ENCODE measurements at places on chromosomes 1 and 21.

GRCh38 chr1:29033829-29034466, 89.8 kb downstream of the TMEM200B start:
- peak; percentile 79 for DNase-seq

GRCh38 chr1:209747580-209748262, 8.1 kb upstream of the TRAF3IP3 start:
- DNase-seq = peak; percentile 70

DNA sequence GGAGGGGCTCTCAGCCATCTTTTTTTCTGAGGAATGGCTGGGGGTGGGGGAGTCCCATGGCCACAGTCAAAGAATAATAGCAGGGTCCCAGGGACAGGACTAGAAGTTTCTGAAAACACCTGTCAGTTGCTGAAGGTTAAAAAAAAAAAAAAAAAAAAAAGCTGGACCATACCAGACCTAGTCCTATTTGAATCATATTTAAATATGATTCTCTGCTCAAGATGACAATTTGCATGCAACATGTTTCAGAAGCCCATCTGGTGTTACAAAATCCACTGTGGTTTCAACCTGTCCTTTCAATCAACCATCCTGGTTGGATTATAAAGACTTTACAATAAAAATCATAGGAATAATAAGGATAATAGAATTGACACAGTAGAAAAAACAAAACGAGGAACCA, 153.7 kb downstream of the TENT5C start:
- no peak for DNase-seq

GRCh38 chr1:104294259-104294658, 544.6 kb downstream of the AMY1C start:
- no peak for DNase-seq

DNA sequence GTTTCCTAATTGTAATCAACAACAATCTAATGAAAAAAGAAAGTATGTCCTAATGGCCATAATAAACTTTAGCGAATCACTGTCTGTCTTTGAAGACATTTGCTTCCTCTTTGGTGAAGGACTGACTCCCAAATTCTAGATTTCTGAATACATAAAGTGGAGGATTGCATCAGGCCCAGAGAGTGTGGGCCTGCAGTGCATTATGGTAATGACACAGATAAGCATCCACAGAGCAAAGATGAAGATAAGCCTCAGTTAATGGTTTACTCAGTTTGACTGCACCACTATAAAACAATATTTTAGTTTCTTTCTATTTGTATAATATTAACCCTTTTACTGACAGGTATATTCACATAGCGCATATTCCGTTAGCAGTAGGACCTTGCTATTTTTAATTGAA, 365.5 kb downstream of the KCTD3 start:
- DNase-seq = no peak

GRCh38 chr1:42279055-42279454, 56.0 kb downstream of the FOXJ3 start:
- DNase-seq = peak; percentile 33

DNA sequence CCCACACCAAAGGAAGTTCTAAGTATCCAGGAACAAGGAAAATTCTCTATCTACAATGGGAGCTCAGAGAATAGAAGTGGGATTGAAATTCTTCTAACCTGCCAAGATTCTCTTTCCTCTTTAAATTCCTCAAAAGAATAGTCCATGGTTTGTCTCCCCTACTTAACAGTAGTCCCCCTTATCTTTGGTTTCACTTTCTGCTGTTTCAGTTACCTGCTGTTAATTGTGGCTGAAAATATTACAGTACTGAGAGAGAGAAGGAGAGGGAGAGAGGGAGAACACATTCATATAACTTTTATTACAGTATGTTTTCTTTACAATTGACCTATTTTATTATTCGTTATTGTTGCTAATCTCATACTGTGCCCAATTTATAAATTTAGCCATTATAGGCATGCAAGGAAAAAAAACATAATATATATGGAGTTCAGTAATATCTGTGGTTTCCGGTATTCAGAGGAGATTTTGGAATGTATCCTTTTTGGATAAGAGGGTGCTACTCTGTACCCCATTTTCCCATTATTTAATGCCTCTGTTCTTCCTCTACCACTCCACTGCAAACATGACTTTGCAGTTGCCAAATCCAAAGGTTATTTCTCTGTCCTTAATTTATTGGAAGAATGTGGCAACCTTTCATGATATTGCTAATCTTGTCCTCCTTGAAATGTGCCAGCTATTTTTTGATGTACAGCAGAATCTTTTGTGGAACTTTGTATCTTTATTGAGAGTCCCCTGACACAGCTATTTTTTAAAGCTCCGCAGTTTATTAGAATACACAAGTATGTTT, 68.0 kb downstream of the USP25 start:
- no peak for DNase-seq

DNA sequence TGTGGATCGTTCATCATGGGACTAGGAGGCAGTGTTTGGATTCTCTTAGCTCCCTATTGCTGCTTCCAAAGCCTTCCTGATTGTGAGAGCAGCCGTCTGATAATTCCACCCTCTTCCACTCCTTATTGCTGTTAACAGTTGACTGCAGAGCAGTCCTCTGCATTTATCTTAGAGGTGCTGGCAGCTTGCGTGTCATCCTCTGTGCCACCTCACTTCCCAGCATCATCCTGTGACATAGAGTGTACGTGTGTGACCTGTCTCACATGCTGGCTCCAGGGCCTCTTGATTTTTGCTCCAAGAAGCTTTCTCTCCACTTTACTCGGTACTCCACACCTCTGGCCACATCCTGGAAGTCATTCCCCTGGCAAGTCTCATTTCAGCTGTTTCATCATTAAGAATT, 53.0 kb upstream of the DYNLT5 start:
- no peak for DNase-seq

- no peak for DNase-seq
These were observed 40.5 kb downstream of the PATJ start for GRCh38 chr1:61782771-61783170.

DNA sequence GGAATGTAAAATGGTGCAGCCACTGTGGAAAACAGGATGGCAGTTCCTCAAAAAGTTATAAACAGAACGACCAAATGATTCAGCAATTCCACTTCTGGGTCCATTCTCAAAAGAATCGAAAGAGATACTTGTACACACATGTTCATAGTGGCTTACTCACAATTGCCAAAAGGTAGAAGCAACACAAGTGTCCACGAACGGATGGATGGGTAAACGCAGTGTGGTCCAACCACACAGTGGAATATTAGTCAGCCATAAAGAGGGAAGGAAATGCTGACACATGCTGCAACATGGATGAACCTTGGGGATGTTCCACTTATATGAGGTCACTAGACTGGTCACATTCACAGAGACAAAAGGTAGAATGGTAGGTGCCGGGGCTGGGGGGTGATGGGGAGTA, 5.3 kb downstream of the KRTAP10-1 start:
- no peak for DNase-seq
